ENCODE measurements at places on chromosomes 2 and 18. TPM values are rescaled to one million over a fixed set of nuclear protein-coding genes. Genes with fewer than 3 reads are reported as not detected.
A peak's percentile ranks its signal among the peaks of the same experiment; 100 is the strongest.

DNA sequence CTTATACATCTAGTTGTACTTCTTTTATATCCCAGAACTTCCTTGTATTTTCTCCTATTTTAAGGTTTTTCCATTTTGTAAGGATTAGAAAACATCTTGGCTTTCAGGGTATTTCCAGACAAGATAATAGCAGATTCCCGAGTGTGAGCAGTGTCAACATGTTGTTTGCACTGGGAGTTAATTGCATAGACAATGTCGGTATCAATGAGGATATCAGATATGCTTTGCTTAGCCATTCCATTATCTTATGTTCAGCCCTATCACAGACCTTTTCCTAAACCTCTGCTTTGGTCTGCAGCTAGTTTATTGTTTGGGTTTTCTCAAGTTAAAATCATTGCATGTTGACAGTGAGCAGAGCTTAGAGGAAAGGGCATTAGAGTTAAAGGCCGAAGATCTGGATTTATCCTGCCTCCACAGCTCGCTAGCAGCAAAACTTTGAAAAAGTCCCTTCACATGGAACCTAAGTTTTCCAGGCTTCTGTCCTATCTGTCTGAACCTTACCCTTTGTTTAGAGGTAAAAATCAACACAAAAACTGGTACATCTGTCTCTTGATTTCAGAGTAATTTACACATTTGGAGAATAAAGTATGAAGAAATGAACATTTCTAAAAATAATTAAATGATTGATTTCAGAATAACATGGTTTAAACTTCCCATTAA, 355.4 kb downstream of the KIAA1328 start:
- DNase-seq = no peak

GRCh38 chr2:85790499-85791188, 36.9 kb downstream of the ATOH8 start:
- DNase-seq = peak; percentile 51

DNA sequence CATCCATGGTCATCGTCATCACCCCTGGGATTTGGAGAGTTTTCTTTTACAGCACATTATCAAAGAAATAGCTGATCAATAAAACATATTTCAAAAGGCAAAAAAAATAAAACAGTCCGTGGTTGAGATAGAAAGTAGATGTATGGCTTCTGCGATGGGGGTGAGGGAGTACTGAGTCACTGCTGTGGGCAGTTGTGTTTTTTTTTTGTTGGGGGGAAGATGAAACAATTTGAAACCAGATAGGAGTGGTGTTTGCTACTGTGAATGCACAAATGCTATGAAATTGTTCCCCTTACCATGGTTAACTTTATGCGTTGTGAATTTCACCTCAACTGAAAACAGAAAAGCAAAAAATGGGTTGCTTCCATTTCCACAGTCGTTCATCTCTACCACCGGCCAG, 11.9 kb upstream of the SALL3 start:
- no peak for DNase-seq

Gene DSG1
- total RNA-seq = 0.68 TPM

DNA sequence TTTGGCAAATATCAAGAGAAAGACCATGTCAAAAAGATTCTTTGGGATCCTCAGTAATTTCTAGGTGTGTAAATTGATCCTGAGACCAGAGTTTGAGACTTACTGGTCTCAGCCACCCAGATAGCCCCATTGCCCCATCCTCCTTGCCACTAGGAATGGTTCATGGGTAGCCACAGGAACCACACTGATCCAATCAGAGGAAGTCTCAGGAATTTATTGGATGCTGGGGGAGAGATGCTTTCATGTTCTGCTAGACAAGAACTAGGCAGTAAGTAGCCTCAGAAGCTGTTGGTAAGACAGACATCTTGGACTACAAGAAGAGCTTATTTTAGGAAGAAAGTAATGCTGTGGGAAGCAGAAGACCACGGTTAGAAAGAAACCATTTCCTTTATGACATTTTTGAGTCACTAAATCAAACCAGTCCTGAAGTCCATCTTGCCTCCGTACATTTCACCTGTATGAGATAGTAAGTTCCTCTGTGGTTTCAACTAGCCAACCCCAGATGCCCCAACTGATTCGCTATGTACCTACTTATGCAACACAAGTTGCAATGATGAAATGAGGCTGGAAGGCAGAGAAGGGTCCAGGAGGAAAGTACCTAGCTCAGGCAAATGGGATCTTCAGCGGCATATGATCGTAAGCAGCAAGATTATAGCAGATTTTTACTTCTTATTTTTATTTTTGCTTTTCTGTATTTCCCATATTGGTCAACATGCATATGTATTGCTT, 3.6 kb upstream of the ST3GAL5 start:
- DNase-seq = no peak

DNA sequence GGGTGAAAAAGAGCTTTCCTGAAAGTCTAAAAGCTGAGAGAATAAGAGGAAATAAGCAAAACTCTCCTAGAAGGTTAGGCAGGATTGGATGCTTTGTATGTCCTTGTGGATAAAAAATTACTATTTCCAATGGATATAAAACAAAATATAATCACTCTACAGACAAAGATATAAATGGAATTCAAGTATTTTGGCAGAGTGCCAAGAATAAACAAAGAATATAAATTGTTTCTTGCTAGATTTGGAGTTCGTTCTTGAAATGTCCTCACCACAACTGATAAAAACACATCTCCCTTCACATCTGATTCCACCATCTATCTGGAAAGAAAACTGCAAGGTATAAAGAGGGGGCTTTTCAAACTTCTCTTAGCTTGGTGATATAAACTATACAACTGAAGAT, 13.3 kb downstream of the SULT1C3 start:
- DNase-seq = no peak

DNA sequence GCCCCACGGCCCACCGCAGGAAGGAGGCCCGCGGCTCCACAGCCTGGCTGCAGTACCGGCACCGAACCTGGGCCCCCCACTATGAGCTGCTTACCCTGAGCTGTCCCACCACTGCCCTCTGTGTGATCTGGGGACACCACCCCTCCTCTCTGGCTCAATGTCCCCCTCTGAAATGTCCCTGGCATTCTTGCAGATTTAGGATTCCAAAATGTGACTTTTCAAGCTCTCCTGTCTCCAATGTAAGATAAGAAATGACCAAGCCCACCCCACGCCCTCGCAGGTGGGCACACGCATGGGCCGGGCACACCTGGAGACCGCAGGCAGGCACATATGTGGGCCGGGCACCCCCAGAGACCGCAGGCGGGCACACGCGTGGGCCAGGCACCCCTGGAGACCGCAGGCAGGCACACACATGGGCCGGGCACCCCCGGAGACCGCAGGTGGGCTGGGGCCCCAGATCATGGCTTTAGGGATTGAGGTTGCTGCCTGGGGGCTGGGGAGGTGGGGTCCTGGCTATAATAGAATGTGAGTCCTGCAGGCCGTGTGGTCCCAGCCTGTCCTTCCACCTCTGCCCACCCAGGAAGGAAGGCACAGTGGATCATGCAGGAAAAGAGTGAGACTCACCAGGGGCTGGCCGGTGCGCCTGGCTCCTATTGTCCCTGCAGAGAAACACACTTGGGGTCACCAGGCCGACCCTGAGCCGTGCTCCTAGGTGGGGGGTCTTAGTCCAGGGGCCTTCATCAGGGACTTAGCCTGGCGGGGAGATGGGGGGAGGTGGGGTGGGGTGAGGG, 7.2 kb downstream of the PDCD1 start:
- peak; percentile 48 for DNase-seq

Gene IMPA2
- 82.8 TPM for total RNA-seq

- peak; percentile 76 for DNase-seq
Measured at GRCh38 chr2:29920130-29920577, 1.2 kb downstream of the ALK start.

DNA sequence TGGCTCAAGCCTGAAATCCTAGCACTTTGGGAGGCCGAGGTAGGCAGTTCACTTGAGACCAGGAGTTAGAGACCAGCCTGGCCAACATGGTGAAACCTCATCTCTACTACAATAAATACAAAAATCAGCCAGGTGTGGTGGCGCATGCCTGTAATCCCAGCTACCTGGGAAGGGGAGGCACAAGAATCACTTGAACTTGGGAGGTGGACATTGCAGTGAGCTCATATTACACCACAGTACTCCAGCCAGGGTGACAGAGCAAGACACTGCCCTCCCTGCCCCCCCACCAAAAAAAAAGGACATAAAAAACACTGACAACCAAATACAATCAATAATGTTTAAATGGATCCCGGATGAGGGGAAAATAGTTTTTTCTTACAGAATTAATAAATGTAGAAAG, 7.8 kb downstream of the TIA1 start:
- DNase-seq = no peak

DNA sequence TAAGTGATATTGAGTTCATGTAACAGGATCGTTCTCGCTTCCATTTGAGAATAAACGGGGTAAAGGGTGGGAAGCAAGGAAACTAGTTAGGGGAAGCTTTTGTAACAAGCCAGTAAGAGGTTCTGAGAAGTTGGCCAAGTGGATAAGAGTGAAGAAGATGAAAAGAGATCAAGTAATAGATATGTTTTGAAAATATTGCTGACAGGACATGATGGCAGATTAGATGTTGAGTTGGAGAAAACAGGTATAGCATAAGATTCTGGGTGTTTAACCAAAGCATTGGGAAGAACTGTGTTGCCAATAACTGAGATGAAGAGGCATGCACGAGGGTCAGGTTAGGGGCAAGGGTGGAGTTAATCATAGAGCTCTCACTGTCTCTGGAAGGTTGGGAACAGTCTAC, 330.0 kb upstream of the LRRTM1 start:
- DNase-seq = no peak

DNA sequence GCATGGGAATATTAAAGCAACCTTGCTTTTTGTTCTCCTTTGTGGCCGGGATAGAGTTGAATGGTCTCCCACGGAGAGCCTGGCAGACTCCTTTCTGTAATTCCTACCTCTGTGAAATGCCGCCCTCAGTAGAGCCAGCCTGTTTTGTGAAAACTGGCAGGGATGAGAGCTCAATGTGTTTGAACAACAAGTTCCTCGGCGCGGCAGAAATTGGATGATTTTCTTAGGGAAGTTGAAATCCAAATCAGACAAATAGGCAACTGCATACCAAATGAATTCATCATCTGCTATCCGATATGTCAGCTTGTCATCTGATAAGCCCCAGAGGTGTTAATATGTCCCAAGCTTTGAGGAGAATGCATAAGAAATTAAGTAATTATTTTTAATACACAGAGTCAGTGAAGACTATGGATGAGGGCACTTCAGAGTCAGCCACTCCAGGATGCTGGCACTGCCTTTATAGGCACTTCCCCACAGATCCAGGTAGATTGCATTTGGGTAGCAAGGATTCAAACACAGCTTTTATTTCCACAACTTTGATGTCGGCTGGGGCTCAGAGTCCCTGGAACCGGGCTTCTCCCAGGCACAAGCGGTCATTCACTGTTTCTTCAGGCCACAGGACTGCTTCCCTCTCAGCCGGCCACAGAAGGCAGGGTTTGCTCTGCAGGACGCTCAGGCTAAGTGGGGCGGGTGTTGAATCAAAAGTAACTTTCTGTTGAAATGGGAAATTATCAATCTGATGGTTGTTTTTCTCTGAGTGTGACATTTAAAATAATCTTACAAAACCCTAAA, 82.8 kb upstream of the REV1 start:
- no peak for DNase-seq

DNA sequence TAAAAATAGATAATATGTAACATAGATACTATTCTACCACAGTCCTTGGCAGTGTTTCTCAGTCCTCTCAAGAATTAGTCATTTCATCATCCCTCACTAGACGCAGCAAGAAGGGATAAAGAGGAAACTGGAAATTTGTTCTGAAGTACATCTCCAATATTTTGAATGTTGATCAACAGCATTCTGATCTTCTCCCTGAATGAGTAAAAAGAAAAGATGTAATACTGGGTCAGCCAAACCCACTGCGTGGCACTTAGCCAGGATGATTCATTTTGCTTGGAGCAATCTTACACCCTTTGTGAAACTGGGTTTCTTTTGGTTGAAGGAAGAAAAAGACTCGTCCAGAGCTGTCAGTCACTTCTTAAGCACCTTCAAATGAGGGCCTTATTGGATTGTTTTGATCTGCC, 54.1 kb downstream of the TAF1B start:
- DNase-seq = peak; percentile 63

DNA sequence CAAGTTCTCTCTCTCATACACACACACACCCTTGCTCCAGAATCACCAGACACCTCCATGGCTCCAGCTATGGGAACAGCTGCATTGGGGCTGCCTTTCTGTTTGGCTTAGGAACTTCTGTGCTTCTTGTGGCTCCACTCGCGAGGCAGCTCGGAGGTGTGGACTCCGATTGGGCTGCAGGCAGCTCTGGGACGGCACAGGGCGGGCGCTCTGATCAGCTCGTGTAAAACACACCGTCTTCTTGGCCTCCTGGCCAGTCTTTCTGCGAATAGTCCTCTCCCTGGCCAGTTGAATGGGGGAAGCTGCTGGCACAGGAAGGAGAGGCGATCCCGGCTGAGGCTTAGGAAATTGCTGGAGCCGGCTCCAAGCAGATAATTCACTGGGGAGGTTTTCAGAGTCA, 22.4 kb downstream of the FOSL2 start:
- no peak for DNase-seq

Gene DAPL1
- total RNA-seq = not detected

- DNase-seq = no peak
Measured at GRCh38 chr2:235406430-235406829, 87.4 kb upstream of the AGAP1 start.

- DNase-seq = no peak
Measured at GRCh38 chr2:236872015-236872414, 213.7 kb upstream of the COPS8 start.

- DNase-seq = no peak
Measured at GRCh38 chr18:46570134-46570533, 86.9 kb downstream of the LOXHD1 start.

GRCh38 chr18:44096016-44096415, 584.7 kb upstream of the SETBP1 start:
- DNase-seq = no peak

DNA sequence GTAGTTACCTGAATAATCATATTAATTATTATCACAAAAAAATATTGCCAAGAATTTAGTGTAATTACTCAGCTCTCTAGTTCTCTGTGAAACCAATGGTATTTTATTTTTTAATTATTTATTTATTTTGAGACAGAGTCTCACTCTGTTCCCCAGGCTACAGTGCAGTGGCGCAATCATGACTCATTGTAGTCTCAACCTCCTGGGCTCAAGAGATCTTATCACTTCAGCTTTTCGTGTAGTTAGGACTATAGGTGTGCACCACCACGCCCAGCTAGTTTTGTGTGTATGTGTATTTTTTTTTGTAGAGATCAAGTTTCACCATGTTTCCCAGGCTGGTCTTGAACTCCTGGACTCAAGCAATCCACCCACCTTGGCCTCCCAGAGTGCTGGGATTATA, 440.4 kb upstream of the CDH20 start:
- DNase-seq = no peak

All from Right ventricle myocardium inferior (tissue), 1 donor.